ENCODE measurements at places on chromosomes 4 and X.
A peak's percentile ranks its signal among the peaks of the same experiment; 100 is the strongest.

GRCh38 chr4:105509291-105509690 is 35.4 kb upstream of the PPA2 start:
- no peak for DNase-seq

GRCh38 chr4:6281436-6282313 is 12.0 kb downstream of the WFS1 start:
- peak; percentile 58 for DNase-seq

GRCh38 chr4:121397941-121398601 is 17.3 kb upstream of the QRFPR start:
- no peak for DNase-seq

DNA sequence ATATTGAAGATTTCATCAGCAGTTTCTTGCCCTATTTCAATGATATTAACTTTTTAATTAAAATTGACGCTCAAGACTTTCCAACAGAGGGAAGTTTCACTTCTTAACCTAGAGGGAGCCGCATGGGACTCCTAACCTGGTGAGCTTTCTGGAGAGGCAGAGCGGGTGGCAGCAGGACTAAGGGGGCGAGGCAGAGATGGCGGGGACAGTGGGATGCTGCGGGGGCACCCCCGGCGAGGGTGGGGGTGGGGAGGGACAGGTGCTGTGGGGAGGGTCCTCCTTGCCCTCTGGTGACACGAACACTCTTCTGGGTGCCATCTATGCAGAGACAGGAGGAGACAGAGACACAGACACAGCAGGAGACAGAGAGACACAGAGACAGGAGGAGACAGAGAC is 104.4 kb downstream of the ADRA2C start:
- DNase-seq, result no peak

- peak; percentile 47 for DNase-seq
Observed at GRCh38 chr4:139975830-139976272, 178.1 kb downstream of the MAML3 start.

DNA sequence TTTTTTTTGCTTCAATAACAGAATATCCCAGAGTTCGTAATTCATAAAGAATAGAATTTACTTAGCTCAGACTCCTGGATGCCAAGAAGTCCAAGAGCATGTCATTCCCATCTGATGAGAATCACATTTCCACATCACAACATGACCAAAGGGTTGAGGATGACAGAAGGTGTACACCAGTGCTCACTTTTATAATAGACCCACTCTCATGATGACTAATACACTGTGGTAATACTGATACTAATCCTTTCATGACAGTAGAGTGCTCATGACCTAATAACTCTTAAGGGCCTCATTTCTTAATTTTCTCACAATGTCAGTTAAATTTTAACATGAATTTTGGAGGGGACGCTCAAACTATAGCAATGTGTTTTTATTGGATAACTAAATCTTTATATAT is 69.2 kb downstream of the ZNF732 start:
- no peak for DNase-seq

GRCh38 chr4:101135371-101136010 is 211.8 kb downstream of the PPP3CA start:
- DNase-seq, result no peak

DNA sequence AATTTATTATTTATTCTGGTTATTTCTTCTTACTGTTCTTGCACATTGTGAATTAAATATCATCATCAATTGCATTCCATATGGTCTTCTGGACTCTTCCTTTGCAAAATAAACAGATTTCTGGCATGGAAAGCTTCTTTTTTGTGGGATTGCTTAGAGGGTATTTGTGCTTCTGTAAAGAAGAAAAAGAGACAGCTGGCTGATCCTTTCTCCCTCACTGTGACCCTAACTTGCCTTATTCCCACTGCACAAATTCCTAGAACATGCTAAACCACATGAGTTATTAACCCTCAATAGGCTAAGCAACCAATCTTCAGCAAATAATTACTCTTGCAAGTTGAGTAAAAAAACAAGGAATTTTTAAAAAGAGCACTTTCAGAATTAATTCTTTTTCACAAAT is 23.8 kb upstream of the LRCH2 start:
- DNase-seq, result no peak

DNA sequence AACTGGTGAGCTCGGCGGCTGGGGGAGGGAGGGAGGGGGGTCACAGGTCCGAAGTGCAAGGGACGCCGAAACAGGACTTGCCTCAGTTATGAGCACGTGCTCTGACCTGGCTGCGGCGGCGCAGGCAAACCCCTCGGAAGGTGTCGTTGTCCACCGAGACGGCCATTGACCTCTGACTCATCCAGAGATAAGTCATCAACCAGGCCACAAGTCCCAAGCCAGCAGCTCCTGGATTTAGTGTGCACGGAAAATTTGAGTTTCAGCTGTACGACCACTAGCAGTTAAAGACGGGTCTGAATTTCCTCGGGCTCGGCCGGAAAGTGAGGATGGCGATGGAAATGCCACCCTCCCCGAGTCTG is 674 bp downstream of the SH3D19 start:
- peak; percentile 38 for DNase-seq

DNA sequence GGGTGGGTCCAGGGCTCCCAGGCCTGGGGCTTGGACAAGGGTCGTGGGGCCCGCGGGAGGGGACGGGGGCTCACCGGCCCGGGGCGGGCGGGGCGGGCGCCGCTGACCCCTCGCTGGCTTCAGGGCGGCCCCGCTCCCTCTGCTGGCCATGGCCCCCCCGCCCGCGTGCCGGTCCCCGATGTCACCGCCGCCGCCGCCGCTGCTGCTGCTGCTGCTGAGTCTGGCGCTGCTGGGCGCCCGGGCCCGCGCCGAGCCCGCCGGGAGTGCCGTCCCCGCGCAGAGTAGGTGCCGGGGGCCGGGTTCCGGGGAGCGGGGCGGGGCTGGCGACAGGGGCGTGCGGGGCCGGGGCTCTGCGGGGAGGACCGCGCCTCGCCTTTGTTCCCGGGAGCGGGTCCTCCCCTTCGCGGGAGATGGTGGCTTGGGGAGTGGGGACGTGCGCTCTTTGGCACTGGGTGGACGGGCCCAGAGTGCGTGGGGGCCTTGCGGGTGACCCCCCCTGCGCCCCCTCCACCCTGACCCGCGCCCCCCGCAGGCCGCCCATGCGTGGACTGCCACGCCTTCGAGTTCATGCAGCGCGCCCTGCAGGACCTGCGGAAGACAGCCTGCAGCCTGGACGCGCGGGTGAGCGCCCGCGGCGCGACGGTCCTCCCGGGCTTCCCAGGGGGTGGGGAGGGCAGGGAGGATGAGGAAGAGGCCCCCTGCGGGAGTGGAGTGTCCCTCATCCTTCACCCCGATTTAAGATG is 16.8 kb upstream of the NAT8L start:
- DNase-seq, result peak; percentile 30

DNA sequence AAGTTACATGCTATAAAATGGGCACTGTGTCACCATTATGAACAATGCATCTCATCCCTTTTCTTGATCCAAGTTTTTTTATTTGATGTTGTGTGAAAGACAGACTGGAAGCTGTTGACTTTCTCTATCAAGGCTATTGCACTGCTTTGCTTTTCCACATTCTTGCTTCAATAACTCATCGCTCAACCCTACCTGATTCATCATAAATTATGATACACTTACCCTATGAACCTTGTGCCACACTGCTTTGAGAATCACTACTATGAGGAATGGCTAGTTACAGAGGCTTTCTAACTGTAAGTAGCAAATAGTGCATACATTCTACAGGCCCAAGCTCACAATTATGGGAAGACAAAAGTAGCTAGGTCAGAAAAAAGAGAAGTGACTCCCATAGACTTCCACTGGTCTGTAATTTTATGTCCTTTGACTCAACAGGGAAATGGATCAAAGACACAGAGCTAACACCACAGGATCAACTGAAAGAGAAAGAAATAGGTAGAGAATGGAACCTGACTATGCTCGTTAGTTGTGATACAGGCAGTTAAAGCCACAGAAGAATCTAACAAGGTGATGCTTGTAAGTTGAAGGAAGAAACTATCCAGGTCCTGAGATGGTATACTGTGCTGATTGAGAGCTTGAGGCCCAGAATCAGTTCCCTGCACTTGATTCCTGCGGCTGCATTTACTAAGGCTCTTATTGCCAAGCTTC is 163.5 kb downstream of the PPP3CA start:
- no peak for DNase-seq
